ENCODE measurements at places on chromosomes 1 and 21.

DNA sequence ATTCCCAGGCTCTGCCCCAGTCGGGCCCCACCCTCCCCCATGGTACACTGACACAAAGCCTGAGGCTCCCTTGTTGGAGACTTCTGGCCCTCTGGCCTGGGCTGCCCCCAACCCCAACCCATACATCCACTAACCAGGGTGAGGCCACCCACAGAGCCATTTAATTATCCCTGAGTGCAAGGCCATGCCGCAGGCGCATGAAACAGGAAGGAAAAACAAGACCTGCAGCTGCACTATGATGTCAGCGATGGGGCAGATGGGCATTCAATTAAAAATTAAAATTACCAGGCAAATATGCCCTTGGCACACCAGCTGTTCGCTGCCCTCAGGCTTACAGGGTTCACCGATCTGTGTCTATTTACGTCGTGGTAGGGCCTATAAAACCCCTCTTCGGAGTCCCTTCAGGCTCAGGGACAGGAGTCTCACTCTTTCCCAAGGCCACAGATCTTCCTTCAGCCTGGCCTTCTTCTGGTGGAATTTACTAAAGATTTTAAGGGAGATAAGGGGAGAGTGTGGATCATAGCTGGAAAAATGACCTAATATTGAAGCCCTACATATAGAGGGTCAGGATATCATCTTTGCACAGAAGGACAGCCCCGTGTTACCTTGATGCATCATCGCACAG lies 29.6 kb upstream of the RGS16 start:
- no peak for DNase-seq

- no peak for DNase-seq
These were observed 11.0 kb upstream of the ZFP69B start for GRCh38 chr1:40439247-40439646.

GRCh38 chr1:201259476-201260235 lies 23.6 kb upstream of the PKP1 start:
- no peak for DNase-seq

- no peak for DNase-seq
These were observed 28.8 kb downstream of the EDN2 start for GRCh38 chr1:41455479-41456332.

- DNase-seq = no peak
These were observed 593.4 kb upstream of the ZP4 start for GRCh38 chr1:238484121-238484520.

GRCh38 chr21:29366532-29366931 lies 67.8 kb downstream of the BACH1 start:
- DNase-seq = no peak
